ENCODE measurements at places on chromosomes 16 and 17.

DNA sequence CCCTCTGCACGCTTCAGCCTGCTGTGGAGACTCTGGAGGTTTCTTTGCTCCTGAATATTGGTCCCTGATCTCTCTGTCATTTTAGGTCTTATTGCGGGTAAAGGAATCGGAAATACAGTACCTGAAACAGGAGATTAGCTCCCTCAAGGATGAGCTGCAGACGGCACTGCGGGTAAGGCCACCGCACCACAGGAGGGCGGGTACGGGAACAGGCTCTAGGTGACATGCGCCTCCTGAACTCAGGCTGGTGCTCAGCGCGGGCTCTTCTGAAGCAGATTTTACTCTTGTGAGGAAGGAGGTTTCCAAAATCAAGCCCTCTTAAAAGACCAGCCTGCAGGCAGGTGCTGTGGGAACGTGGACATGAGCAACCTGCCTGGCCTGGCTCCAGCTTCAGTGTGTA lies 29.8 kb downstream of the PLD6 start:
- DNase-seq = no peak

- DNase-seq = no peak
Measured at GRCh38 chr17:27585153-27585681, 45.8 kb upstream of the LGALS9 start.

GRCh38 chr17:50693036-50693682 lies 14.6 kb downstream of the ANKRD40 start:
- DNase-seq = no peak

DNA sequence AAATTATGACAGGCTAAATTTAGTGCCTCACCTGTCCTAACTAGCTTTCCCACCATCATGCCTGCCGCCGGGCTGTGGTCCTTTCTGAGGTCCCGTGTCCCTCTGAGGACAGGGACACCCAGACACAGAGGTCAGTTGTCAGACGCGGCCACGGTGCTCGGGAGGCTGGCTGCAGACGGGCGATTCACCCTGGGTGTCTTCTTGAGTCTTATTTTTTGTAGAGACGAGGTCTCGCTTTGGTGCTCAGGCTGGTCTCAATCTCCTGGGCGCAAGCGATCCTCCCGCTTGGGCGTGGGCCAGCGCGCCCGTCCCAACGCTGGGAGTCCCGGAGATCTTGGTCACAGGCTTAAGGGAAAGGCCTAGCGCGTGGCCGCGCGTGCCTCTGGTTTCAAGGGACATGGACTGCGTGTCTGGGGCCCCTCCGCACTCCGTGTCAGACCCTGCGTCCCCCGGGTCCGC lies 797 bp upstream of the RAB11FIP3 start:
- no peak for DNase-seq

DNA sequence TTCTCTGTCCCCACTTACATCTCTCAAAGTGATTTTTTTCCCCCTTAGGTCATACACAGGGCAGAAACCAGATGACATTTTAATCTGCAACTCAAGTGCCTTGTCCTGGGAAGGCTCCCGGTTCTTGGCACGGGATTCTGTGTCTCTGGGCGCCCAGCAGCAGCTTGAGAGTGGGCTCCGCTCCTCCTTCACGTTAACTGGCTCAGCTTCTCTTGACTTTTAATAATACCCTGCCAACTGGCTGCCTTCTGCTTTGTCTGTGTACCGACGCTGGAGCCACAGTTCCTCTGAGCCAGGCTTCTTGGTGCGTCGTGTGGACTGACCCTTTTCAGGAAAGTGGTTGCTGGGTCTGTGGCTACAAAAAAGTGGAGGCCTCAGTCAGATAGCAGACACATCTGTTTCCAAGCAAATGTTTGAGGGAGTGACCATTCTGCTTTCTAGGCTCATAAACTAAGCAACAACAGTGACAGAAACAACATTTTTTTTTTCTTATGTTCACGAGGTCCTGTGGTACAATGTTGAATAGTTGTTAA lies 64.9 kb downstream of the IRF8 start:
- no peak for DNase-seq

DNA sequence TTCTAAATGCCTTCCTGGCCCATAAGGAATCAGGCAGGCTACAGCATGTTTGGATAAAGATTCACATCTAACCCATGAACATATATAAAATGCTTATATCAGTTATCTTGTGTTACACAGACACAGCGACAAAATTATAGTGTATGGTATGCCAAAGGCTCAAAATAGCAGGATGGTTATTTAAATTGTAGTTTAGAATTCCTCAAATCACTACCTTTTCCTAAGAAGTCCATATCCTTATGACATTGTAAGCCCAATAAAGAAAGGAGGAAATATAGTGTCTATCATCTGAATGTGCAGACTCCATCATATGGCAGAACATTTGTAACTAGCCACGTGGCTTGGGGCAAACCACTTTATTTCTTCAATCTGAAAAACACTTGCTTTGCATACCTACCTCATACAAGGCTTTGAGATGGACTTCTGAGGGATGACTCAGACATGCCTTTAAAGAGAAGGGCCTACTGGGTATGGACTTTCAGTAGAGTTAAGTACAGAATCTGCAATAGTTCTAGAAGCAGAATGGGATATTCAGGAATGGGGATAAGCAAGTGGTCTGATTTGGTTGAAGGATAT lies 12.1 kb upstream of the DHX8 start:
- no peak for DNase-seq

GRCh38 chr17:32276171-32276601 lies 10.6 kb downstream of the RHBDL3 start:
- no peak for DNase-seq

- no peak for DNase-seq
Measured at GRCh38 chr17:76972046-76972641, 103.9 kb downstream of the MGAT5B start.

GRCh38 chr16:5852151-5852550 lies 754.6 kb upstream of the EEF2KMT start:
- no peak for DNase-seq

- DNase-seq = no peak
Measured at GRCh38 chr16:50365791-50366575, 2.8 kb downstream of the BRD7 start.

GRCh38 chr17:37100231-37100630 lies 151.5 kb downstream of the AATF start:
- no peak for DNase-seq

DNA sequence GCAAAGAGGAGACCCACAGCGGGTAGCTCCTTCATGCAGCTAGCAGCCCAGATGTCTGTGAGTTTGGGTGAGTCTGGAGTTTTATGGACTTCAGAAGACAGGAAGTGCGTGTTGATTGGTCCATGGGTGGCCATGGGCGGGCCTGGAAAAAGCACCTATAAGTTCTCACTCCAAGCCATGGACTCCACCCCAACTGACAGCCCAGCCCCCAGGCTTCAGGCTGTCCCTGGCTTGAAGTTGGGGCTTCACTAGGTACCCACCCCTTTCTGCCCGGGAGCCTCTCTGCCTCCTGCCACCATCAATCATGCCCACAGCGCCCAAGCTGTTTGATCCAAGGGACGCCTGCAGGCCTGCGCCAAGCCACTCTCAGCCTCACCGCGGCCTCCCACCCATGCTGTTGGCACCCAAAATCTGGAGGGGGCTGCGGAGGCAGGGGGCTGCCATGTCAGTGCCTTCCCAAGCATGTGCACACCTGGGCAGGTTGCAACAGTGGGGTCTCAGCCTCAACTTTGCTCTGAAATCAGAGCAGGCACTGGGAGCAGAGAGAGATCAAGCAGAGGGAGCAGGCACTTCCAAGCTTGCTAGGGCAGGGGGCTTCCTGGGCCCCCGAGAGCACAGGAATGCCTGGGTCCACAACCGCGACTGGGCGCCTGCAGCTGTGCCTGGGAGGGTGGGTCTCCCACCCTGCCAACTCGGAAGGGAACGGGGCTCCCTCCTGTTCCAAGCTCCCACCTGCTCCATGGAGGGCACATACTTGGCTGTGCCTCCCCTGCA lies 1503.7 kb downstream of the CDH11 start:
- DNase-seq = no peak

GRCh38 chr17:6101706-6102105 lies 31.5 kb downstream of the WSCD1 start:
- DNase-seq = no peak

DNA sequence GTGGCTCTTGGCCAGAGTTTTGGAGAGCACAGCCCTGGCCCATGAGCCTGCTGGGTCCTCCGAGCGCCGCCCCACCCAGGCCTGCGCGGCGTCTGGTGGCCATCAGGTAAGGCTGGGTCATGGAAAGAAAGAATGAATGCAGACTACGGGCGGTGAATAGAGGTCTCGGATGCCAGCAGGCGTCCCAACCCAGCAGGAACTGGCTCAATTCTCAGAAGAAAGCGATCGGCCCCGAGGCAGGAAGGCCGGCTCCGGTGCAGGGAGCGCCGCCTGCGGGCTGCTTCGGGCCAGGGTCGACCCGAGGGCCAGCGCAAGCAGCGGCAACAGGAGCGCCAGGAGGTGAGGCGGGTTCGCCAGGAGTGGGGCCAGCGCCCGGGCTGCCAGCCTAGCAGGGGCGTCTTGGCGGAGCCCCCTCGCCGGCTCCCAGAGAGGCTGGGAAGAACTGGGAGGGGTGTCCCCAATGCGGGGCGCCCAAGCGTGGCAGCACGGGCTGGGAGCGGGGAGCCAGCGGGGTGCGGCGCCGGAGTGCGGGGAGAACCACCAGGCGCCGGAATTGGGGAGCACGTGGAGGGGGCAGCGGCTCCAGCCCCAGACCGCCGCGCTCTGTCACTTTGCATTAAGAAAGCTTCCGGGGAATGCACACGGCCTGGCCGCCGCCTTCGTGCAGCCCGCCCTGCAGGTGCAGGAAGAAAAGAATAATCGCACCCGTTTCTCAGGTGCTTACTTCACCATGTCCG lies 7.1 kb upstream of the TMC5 start:
- DNase-seq = no peak

- no peak for DNase-seq
Measured at GRCh38 chr16:81816351-81816750, 37.3 kb downstream of the PLCG2 start.

- no peak for DNase-seq
Measured at GRCh38 chr16:31875928-31876547, 2.4 kb downstream of the ZNF267 start.

DNA sequence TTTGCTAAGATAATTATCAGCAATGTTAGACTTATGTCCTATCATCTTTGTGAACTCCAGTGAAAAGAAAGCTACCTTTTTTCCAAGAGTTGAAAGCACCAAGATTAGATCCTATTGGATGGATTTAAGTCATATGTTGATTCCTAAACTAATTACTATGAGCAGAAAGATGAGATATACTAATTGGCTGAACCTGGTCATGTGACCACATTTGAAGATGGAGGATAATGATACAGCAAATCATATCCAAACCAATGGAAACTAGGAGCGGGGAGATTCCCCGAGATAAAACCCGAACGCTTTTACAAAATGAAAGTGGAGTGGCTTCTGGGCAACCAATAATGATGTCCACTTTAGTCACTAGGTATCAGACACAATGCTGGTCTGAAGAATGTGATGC lies 1060.2 kb upstream of the EEF2KMT start:
- no peak for DNase-seq
